Fibroblast of villous mesenchyme (primary cell): ENCODE measurements at places on chromosomes 1 and 21.
A peak's percentile ranks its signal among the peaks of the same experiment; 100 is the strongest.

DNA sequence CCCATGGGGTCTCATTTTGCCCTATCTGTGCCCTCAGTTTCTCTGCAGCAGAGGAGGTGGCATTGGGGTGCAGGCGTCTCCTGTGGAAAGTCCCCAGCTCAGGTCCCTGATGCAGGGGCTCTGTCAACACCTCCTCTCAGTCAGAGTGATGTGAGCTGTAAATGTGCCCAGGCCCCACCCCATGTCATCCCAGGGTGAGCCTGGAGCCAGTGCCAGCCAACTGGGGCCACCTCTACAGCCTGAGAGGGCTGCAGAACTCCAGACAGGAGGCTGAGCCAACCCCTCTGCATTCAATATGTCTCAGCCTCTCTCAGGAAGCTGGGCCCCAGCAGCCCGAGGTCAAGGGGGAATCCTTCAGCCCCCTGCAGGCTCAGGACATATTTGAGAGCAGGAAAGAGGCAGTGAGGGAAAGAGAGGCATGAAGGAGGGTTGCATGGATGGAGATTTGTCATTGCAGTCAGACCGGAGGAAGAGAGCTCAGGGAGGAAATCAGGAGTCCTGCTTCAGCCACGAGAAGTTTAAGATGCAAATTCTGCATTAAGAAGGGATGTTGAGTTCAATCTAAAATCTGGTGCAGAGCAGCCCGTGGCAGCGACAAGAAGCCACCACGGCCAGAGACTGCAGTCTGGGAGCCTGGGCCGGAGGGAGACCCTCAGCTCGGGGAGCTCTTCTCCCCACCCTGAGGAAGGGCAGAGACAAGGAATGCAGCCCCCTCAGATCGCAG lies 288.2 kb upstream of the VAMP3 start:
- DNase-seq, result no peak

DNA sequence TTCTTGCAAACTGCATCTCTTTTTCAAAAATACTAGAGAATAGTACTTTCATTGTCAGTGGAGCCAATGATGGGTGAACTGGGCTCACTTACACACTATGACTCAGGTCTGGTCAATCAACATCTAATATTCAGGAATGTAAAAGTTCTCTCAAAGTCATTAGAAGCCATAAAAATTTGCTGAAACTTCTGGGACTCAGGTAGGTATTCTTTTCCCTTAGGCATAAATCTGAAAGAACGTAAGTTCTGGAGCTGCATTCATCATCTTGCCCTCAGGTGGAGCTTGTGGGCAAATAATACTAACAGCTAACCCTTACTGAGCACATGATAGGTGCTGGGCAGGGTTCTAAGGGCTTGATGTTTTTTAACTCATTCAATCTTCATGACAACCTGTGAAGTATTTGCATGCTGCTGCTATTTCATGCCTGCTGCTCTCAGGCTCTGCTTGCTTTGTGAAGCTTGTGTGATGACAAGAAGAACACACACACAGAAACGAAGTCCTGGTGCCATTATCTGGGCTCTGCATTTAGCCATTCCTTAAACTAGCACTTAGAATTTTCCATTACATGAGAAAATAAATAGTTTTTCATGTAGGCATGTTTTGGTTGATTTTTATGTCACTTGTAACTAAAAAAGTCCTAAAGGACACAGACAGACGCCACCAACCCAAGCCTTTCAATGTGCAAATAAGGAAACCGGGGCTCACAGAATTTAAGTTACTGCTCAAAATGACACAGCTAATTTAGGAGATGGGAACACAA lies 394.2 kb upstream of the LYPLAL1 start:
- no peak for DNase-seq

DNA sequence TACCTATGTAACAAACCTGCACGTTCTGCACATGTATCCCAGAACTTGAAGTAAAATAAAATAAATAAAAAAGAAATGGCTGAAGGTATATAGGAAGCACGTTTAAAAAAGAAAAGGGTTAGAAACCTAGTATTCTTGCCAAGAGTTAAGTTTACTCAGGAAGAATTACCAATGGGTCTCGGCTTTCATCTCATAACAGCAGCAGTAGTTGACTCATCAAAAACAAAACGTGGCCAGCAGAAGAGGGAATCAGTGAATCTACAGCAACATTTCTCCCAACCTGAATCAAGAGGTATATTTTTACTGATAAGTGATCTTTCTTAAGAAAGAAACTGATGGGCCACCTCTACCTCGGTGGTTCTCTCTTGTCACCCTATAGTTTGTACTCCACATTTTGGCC lies 340.3 kb downstream of the BRINP2 start:
- peak; percentile 0 for DNase-seq

- DNase-seq, result no peak
These were observed 83.5 kb upstream of the HIVEP3 start for GRCh38 chr1:42002220-42002619.

DNA sequence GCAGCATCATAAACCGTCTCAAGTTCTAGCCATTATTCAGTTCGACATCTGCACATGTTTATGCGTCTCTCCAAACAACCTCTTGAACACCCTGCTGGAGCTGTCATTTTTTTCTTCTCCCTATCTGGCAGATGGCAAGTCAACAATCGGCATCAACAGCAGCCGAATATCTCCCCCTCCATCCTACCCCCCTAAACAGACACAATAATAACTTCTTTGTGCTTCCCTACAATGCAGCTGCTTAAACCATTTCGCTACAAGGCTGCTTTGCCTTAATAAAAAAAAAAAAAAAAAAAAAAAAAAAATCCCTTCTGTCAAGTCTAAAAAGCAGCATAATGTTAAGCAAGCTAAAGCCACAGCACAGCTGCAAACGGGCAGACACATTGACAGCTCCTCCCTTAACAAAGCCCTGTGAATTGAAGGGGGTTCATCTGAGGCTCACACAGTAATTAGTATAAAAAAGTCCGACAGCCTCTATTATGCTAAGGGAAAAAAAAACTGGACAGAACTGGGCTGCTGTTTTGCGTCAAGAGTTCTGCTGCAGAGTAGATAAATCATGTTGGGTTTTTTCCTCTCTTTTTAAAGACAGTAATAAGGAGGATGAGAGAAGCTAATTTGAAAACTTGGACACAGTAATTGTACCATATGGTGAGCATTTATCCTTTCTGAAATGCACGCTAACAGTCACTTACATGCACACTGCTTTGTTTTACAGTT lies 136.4 kb downstream of the AKT3 start:
- DNase-seq, result peak; percentile 77
